NK-92 treated with Interleukin-12 subunit alpha and Interleukin-12 subunit beta, amount 100 ng/mL, for 24 hours (cell line): ENCODE measurements at places on chromosomes 3 and 15.
A peak's percentile ranks its signal among the peaks of the same experiment; 100 is the strongest.

DNA sequence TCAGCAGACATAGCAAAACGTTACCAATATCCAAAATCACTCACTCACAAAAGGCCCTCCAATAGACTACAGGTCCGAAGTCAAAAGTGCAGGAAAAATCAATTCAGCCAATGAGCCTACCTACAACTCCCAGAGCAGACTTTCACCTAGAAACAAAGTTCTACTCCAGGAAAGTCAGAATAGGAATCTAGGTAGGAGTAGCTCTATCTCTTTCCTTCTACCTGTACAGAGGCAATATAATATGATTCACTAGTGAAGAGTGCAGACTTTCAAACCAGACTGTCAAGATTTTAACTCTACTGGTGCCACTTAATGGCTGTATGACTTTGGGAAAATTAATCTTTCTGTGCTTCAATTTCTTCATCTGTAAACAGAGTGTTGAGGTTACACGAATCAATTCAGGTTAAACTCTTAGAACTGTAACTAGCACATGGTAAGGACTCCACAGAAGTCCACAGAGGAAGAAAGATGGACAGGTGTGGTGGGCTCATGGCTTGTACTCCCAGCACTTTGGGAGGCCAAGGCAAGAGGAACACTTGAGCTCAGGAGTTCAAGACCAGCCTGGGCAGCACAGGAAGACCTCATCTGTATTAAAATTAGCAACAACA is 9.4 kb downstream of the DCUN1D1 start:
- no peak for DNase-seq

DNA sequence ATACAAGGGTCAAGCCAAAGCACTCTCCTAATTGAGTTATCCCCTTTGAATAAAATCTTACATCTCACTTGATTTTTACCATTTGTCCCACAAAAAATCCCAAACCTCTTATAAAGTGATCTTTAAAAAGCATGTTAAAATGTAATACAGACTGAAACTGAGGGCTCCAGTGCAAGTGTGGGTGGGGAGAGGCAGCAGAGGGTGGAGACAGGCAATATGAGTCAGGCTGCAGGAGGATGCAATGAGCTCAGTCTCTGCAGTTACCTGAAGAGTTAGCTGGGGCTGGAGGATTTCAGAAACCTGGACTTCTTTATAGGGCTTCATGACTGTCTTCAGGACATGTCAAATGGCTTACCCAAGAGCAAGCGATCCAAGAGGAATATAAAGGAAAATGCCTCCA is 14.2 kb upstream of the COLQ start:
- peak; percentile 32 for DNase-seq

GRCh38 chr15:43516801-43517353 is 531 bp upstream of the MAP1A start:
- DNase-seq = no peak

DNA sequence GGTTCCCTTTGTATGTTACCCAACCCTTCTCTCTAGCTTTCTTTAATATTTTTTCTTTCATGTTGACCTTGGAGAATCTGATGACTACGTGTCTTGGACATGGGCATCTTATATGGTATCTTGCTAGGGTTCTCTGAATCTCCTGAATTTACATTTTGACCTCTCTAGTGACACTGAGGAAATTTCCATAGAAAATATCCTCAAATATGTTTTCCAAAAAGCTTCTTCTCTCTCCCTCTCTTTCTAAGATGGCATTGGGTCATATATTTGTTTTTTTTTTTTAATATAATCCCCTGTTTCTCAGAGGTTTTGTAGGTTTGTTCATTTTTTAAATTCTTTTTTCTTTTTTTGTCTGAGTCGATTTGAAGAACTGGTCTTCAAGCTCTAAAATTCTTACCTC is 184.0 kb upstream of the TMC3 start:
- no peak for DNase-seq

DNA sequence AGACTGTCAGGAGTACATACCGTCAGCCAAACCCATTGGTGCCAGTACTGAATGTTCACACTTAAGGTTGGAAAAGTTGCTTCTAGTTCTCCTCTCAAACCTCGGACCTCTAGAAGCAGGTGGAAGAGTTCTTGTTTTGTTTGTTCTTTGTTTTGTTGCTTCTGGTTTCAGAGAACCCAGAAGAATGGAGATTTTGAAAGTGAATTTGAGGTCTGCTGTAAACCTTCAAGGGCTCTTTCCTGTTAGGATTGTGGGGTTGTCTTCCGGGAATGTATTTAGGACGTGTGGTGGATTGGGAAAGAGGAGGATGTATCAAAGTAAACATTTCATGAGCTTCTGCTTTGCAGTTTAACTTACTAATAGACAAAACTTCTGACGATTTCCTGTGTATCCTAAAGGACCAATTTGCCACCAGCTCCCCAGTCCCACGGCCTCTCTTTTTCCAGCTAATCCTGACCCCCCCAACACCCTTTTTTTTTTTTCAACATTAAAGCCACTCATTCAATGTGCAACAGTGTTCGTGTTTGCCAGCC is 50.3 kb downstream of the FILIP1L start:
- no peak for DNase-seq

DNA sequence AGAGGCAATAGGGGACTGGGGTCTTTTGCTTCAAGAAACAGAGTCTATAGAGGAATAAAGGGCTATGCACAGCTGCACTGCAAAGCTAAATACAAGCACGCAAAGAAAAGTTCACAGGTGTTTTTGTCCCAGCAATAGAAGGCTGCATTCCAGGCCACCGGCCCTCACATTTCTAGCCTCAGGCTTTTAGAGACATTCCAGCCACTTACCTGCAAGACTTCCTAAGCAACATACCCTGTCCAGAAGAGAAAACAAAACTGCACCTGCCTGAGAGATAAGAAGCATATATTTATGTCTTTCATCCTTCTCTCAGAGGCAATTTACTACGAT is 220.5 kb downstream of the OPA1 start:
- no peak for DNase-seq

- DNase-seq = no peak
Measured at GRCh38 chr3:50261505-50261904, 7.4 kb upstream of the SEMA3B start.

DNA sequence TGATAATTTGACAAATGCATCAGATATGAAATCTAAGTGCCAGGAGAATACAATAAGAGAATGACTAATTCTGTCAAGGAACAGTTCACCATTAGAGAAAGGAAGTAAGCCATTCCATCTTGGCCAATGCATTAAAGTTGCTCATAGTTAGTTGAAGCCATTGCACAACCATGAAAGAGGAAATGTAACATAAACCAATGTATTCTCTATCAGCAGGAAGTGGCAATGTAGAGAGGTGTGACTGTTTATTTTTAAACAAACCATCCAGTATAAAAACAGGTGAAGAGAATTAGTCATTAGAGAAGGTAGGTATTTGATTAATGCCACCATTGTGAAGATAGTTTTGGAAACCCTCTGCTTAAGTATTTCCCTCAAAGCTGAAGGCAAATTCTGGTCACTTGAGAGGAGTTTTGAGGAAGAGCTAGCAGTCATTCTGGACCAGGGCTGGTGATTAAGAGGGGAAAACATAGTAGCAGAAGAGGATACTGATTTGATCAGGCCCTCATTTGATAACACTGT is 10.7 kb upstream of the ANXA2 start:
- DNase-seq = no peak

GRCh38 chr3:84260596-84260995 is 698.2 kb upstream of the CADM2 start:
- DNase-seq = no peak

DNA sequence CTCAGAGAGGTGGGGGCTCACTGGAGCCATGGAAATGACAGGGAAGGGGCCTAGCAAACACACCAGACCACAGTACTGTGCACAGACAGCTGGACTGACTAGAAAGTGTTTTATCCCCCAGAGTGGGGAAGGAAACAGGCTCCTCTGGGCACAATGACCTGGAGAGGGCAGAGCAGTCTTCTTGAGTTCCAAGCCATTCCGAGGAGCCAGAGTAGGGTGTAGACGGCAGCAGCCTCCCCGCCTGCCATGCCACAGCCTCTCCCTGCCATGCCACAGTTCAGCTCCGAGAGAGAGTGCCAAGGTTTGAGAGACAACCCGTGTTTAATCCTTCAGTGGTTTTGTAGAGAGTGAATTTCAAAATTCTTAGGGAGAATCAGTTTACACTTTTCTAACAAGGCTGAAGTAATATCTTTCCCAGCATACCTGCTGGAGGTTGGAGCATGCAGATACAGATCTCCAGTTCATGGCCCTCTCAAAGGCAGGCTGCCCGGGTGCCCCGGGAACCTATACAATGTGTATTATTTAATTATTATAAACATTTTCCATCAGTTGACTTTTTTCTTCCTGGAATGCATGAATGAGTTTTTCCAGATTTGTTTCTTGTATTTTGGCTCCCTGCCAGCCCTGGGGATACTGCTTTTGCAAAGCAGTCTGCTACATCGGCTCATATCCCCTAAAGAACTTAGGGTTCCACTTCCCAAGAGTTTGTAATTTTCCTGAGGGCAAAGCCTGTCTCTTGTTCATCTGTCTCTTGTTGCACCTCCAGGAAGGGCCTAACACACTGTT is 3.2 kb downstream of the PODXL2 start:
- no peak for DNase-seq

DNA sequence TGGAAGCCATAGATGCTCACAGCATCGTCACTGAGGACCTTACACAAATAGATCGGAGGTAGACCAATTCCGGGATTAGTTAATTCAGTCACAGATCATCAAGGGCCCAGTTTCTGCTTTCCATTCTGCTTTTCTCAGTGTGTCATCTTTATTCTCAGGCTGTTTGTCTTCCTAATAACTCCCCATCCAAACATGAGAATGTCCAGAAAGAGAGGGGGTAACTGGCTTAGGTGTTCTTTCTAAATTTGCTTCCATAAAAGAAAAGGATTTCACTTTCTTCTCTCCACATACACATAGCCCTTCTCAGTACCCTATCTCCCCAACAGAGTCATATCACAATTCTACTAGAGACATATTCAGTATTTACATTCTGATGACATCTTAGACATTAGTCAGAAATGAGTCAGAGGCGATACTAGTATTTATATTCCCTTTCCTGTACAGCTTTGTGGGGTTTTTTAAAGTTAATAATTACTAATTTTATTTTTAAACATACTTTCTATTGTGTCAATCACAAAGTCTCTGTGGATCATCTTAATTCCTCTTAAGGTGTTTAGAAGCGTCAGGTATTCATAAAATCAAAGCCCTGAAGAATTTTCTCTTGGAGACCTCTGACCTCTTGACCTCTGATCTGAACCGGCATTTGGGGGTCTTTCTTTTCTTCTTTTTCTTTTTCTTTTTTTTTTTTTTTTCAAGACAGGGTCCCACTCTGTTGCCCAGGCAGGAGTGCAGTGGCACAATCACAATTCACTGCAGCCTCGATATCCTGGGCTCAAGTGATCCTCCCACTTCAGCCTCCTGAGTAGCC is 24.3 kb upstream of the IL12A start:
- DNase-seq = no peak

- DNase-seq = no peak
Measured at GRCh38 chr3:50612970-50613846, 1.6 kb upstream of the CISH start.
